ENCODE measurements at places on chromosomes 3 and 15. TPM values are rescaled to one million over a fixed set of nuclear protein-coding genes. Genes with fewer than 3 reads are reported as not detected.

Gene SLC28A2
- not detected for total RNA-seq

Gene SLC9A9
- total RNA-seq = 1.7 TPM

Gene ZNF860
- total RNA-seq = 2.6 TPM

Gene ECE2
- not detected for total RNA-seq

Gene CCDC71
- 17.8 TPM for total RNA-seq

Gene C2CD4A
- total RNA-seq = 0.09 TPM

Gene NOX5
- 1.5 TPM for total RNA-seq

Gene CKMT1B
- 1.6 TPM for total RNA-seq

Gene ATP2B2
- total RNA-seq = not detected

Gene OSTN
- not detected for total RNA-seq

Gene BNC1
- 0.83 TPM for total RNA-seq

Gene GPR87
- 9.0 TPM for total RNA-seq

Gene CACNA2D3
- total RNA-seq = 0.18 TPM

Gene IRAK2
- 2.7 TPM for total RNA-seq

Gene ITIH3
- total RNA-seq = not detected

Gene C3orf49
- not detected for total RNA-seq

Gene GHSR
- total RNA-seq = not detected

Gene ROBO1
- total RNA-seq = 17.5 TPM

Gene MELTF
- total RNA-seq = 202 TPM

Gene MSL2
- 34.1 TPM for total RNA-seq

Gene PAK6
- 10.7 TPM for total RNA-seq

Gene FAM174B
- total RNA-seq = 77.5 TPM

Gene AGBL1
- not detected for total RNA-seq

Gene RBPMS2
- 4.1 TPM for total RNA-seq

Gene ADAMTS7
- total RNA-seq = 1.3 TPM

Gene ANKUB1
- total RNA-seq = not detected

Gene NT5DC2
- total RNA-seq = 215 TPM

Gene GOLGA6L10
- 2.3 TPM for total RNA-seq

Gene CLDN16
- 0.20 TPM for total RNA-seq

Gene DNAH1
- 5.9 TPM for total RNA-seq

Gene CPNE9
- total RNA-seq = not detected

Gene GP5
- total RNA-seq = not detected

Gene CLRN1
- not detected for total RNA-seq

Gene TERC
- 7.6 TPM for total RNA-seq

Gene TNFSF10
- 21.4 TPM for total RNA-seq

Gene MESP2
- total RNA-seq = 1.3 TPM

Gene ZCWPW2
- 0.80 TPM for total RNA-seq

Gene AP3B2
- not detected for total RNA-seq

Gene ZPLD1
- total RNA-seq = not detected

Gene LTK
- 0.11 TPM for total RNA-seq

Gene CCR3
- 3.1 TPM for total RNA-seq

Gene STRA6
- 83.6 TPM for total RNA-seq

Gene DOCK3
- 15.2 TPM for total RNA-seq

Gene SLCO3A1
- total RNA-seq = 50.0 TPM
